T-cell (primary cell): ENCODE measurements at places on chromosomes 6 and 20. TPM values are rescaled to one million over a fixed set of nuclear protein-coding genes. Genes with fewer than 3 reads are reported as not detected.

GRCh38 chr20:4083098-4083865, 67.9 kb upstream of the RNF24 start:
- H3K27ac ChIP-seq = peak overlapping the region; percentile 28
- no peak overlapping the region for H3K4me3 ChIP-seq
- peaks cover 34% of the 10 kb centered on the region for H3K4me1 ChIP-seq
- no peaks in the 10 kb centered on the region for H3K36me3 ChIP-seq

DNA sequence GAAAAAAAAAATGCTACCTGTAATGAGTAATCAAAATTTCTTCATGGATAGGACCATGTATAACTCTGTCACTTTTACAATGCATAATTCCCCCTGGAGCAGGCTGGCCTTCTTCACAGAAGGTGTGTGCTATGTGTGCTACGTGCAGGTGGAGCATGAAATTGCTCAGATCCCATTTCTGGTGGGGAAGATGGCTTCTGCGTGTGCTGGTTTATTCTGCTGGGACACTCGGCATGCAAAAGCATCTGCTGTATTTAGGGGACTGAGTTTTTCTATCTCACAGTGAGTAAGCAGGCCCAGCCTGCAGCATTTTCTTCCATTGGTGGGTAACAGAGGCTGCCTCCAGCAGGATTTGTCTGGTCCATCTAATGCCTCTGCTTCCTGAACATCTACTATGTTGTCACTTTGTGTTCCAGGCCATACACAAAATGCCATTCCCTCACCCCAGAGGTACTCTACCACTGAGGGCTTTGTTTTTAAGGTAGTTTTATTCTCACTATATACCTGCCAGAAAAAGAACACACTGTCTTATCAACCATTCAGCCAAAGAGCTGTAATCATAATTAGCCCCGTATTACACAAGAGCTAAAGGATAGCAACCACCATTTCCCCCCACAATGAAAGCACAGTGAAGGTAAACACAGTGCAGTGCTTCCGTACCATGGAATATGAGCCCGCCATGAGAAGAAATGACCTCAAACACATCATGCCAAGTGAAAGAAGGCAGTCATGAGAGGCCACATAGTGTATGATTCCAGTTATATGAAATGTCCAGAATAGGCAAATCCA, 62.4 kb downstream of the SYNDIG1 start:
- H3K4me3 ChIP-seq = no peak overlapping the region
- no peak overlapping the region for H3K27ac ChIP-seq
- no peaks in the 10 kb centered on the region for H3K4me1 ChIP-seq
- H3K27me3 ChIP-seq = peaks cover 13% of the 10 kb centered on the region
- H3K36me3 ChIP-seq = no peaks in the 10 kb centered on the region

COL21A1 gene
- not detected for total RNA-seq

DNA sequence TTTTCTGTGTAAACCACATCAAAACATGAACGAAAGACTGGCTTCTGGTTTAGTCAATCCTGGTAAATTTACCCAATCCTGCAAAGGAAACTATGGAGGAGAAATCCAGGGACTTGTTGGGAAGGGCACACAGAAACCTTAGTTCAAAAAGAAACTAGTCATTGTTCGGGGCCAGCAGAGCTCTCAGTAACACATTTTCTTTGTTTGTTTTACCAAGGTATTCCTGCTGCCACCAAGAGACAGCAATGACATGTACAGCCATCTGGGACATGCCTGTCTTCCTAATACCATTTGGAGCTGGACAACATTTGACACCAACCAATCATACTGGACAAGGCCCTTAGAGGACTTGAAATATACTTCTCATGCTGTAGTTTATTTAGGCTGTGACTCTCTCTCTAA, 8.3 kb downstream of the OARD1 start:
- H3K27ac ChIP-seq = no peak overlapping the region
- DNase-seq = no peak
- no peak overlapping the region for H3K4me3 ChIP-seq
- peaks cover 3% of the 10 kb centered on the region for H3K36me3 ChIP-seq
- no peaks in the 10 kb centered on the region for H3K27me3 ChIP-seq

- DNase-seq = no peak
- H3K27me3 ChIP-seq = no peaks in the 10 kb centered on the region
- H3K4me1 ChIP-seq = no peaks in the 10 kb centered on the region
- H3K4me3 ChIP-seq = no peak overlapping the region
- no peaks in the 10 kb centered on the region for H3K36me3 ChIP-seq
Measured at GRCh38 chr6:121520337-121521163, 85.1 kb downstream of the GJA1 start.

- H3K27me3 ChIP-seq = no peaks in the 10 kb centered on the region
- H3K4me1 ChIP-seq = no peaks in the 10 kb centered on the region
- DNase-seq = no peak
- H3K36me3 ChIP-seq = no peaks in the 10 kb centered on the region
- no peak overlapping the region for H3K27ac ChIP-seq
- H3K4me3 ChIP-seq = no peak overlapping the region
Measured at GRCh38 chr6:118485601-118486550, 62.2 kb upstream of the PLN start.

HLA-DRB1 gene
- total RNA-seq = 30.3 TPM

DEFB132 gene
- total RNA-seq = not detected

- peaks cover 3% of the 10 kb centered on the region for H3K36me3 ChIP-seq
- no peak overlapping the region for H3K27ac ChIP-seq
- no peak overlapping the region for H3K4me3 ChIP-seq
Measured at GRCh38 chr20:34736106-34736735, 32.1 kb downstream of the TP53INP2 start.

DNA sequence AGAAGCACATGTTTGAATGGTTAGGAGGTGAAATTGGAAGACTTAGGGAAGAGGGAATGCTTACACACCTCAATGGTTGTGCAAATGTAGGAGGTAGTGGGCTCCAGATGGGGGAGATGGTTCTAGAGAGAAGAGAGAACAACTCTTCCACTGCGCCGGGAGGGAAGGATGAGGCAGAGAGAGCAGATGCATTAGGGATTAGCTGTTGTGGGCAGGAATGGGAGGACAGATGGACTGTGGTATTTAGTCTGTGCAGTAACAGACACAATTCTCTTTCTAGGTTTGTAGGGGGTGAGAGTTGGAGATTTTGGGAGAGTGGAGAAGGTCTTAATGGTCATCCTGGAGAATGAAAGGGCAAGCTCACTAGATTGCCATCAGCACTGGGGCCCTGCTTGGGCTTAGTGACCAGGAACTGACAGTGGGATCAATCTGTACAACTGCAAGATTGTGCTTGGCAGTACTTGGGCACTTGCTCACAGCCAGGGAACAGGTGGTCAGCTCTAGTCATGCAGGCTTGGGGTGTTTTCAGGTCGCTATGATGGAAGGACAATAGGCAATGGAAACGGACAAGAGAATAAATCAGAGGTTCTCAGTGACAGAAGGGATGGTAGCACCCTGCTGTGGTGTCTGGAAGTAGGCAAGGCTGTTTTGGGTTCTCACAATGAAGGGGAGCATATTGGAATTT, 182.0 kb upstream of the MYLIP start:
- H3K36me3 ChIP-seq = no peaks in the 10 kb centered on the region
- no peak for DNase-seq
- no peak overlapping the region for H3K27ac ChIP-seq
- no peaks in the 10 kb centered on the region for H3K4me1 ChIP-seq
- no peaks in the 10 kb centered on the region for H3K27me3 ChIP-seq

CEP250 gene
- 45.7 TPM for total RNA-seq

DNA sequence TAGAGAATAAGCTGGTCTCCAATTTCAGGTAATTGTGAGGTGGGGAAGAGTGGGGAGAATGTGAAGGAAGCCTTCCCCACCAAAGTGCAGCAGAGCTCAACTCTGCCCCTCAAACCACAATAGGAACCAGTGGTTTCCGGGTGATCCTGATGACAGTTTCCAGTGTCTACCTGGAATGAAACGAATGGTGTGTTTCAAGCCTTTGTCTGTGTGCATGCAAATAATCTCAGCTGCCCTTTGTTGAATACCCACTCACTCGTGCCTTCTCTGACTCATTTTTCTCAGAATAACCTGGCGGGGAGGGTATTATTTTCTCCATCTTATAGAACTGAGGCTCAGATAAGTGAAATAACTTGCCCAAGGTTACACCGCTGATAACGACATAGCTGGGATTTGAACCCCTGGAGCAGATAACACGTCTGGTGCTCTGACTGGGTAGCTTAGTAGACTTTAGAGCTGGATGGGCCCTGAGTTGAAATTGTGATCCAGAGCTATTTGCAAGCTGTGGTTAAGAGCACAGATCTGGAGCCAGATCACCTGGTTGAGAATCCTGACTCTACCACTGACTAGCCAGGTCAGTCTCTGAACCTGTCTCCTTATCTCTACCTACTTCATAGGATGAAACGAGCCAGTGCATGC, 85.1 kb downstream of the EYA2 start:
- peaks cover 27% of the 10 kb centered on the region for H3K27me3 ChIP-seq
- no peaks in the 10 kb centered on the region for H3K4me1 ChIP-seq
- no peak for DNase-seq
- no peak overlapping the region for H3K27ac ChIP-seq
- H3K4me3 ChIP-seq = no peak overlapping the region
- H3K36me3 ChIP-seq = no peaks in the 10 kb centered on the region

GRCh38 chr20:38307371-38308046, 3.6 kb downstream of the BPI start:
- no peak overlapping the region for H3K4me3 ChIP-seq
- no peaks in the 10 kb centered on the region for H3K36me3 ChIP-seq
- no peak for DNase-seq
- H3K27me3 ChIP-seq = no peaks in the 10 kb centered on the region
- H3K4me1 ChIP-seq = no peaks in the 10 kb centered on the region

DNA sequence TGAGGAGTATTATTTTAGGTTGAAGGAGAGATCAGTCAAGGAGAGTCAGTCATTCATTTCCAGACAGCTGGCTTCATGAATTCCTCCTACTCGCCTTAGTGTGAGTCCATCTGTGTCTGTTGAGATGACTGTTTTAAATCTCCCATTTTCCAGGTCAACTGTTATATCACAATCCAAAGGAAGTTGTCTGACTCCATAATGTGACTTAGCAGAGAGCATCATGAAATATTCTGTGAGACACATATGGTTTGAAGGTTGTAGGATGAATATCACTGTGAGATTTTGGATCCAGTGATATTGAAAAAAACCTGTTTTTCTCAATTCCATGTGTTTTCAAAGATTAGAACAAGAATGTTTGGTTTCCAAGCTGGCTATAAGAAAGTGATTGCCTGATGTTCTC, 530.2 kb upstream of the MAN1A1 start:
- H3K4me1 ChIP-seq = no peaks in the 10 kb centered on the region
- no peak for DNase-seq
- no peaks in the 10 kb centered on the region for H3K27me3 ChIP-seq
- H3K4me3 ChIP-seq = no peak overlapping the region

ULBP1 gene
- 0.23 TPM for total RNA-seq

- H3K27ac ChIP-seq = no peak overlapping the region
- DNase-seq = no peak
- no peaks in the 10 kb centered on the region for H3K4me1 ChIP-seq
- H3K36me3 ChIP-seq = no peaks in the 10 kb centered on the region
Measured at GRCh38 chr6:40953486-40953885, 85.5 kb downstream of the UNC5CL start.

- no peak for DNase-seq
- H3K27me3 ChIP-seq = no peaks in the 10 kb centered on the region
- H3K4me3 ChIP-seq = no peak overlapping the region
- peak overlapping the region; percentile 89 for H3K27ac ChIP-seq
Measured at GRCh38 chr6:52392944-52393343, 27.2 kb upstream of the EFHC1 start.

DNA sequence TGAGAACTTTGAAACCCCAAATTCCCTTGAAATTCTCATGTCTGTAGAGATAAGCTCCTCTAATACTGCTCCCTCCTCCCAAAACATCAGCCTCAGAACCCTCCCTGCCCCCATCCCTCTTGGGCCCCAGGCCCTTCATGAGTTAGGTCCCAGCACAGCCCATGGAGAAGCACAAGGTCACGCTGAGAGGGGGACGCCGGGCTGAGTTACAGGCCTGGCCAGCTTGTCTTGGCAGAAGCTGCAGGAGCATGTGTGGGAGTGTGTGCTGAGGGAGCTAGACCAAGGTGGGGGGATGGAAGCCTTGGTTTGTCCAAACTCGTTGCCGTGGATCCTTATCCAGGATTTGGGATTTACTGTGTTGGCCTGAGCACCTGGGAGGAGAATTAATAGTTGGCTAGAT, 8.5 kb upstream of the PTCRA start:
- H3K4me3 ChIP-seq = no peak overlapping the region
- H3K4me1 ChIP-seq = peaks cover 8% of the 10 kb centered on the region
- H3K27me3 ChIP-seq = no peaks in the 10 kb centered on the region
- no peak for DNase-seq
- no peaks in the 10 kb centered on the region for H3K36me3 ChIP-seq

DNA sequence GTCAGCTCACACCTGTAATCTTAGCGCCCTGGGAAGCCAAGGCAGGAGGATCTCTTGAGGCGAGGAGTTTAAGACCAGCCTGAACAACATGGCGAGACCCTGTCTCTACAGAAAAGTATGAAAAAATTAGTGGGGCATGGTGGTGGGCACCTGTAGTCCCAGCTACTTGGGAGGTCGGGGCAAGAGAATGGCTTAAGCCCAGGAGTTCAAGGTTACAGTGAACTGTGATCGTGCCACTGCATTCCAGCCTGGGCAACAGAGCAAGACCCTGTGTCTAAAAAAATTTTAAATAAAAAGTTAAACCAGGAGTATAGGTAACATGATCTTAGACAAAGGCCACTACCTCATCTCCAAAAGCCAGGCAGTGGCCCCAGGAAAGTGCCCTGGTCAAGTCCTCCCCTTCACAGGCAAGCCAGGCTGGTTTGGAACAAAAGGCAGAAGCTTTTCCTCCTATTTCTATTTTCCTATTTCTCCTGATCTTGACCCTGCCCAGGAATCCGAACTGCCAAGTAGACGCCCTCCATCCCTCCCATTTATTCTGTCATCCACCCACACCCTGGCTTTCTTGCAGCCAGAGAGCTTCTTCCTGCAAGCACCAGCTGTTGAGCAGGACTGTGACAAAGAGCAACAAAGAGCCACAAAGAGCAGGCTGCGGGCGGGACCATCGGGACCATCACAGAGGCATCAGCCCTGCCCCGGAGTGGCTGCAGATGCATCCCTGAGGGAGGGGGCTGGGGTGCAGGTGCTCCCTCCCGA, 149.9 kb upstream of the AFDN start:
- DNase-seq = no peak
- no peak overlapping the region for H3K4me3 ChIP-seq
- no peaks in the 10 kb centered on the region for H3K36me3 ChIP-seq
- no peak overlapping the region for H3K27ac ChIP-seq

GJA10 gene
- total RNA-seq = not detected

RNF182 gene
- total RNA-seq = 0.49 TPM

GRCh38 chr20:51423810-51424209, 118.7 kb downstream of the NFATC2 start:
- H3K4me1 ChIP-seq = peaks cover 60% of the 10 kb centered on the region
- no peak overlapping the region for H3K4me3 ChIP-seq
- peak overlapping the region; percentile 70 for H3K27ac ChIP-seq
- no peak for DNase-seq
- H3K27me3 ChIP-seq = no peaks in the 10 kb centered on the region

ATP6V1G2 gene
- total RNA-seq = 4.8 TPM

PPP1R3G gene
- total RNA-seq = 0.07 TPM

NHSL1 gene
- total RNA-seq = 0.08 TPM

DNA sequence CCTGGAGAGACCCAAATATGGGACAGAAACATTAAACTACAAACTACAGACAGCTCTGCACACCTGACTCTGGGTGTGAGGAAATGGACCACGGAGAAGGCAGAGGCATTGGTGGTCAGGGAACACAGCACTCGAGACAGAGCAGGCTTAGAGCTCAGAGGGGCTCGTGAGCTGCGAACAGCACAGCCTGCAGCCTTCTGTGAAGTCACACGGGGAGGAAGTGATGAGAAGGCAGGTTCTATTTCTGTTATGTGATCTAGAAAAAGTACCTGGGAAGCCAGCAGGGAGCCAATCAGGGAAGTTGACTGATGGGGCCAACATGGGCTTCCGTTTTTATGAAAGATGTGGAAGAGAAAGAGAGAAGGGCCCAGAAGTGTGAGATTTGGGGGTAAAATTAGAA, 88.9 kb upstream of the SNAP25 start:
- H3K4me3 ChIP-seq = no peak overlapping the region
- H3K27ac ChIP-seq = no peak overlapping the region
- no peaks in the 10 kb centered on the region for H3K36me3 ChIP-seq
- no peaks in the 10 kb centered on the region for H3K27me3 ChIP-seq
